ENCODE measurements at places on chromosomes 12 and 14.

DNA sequence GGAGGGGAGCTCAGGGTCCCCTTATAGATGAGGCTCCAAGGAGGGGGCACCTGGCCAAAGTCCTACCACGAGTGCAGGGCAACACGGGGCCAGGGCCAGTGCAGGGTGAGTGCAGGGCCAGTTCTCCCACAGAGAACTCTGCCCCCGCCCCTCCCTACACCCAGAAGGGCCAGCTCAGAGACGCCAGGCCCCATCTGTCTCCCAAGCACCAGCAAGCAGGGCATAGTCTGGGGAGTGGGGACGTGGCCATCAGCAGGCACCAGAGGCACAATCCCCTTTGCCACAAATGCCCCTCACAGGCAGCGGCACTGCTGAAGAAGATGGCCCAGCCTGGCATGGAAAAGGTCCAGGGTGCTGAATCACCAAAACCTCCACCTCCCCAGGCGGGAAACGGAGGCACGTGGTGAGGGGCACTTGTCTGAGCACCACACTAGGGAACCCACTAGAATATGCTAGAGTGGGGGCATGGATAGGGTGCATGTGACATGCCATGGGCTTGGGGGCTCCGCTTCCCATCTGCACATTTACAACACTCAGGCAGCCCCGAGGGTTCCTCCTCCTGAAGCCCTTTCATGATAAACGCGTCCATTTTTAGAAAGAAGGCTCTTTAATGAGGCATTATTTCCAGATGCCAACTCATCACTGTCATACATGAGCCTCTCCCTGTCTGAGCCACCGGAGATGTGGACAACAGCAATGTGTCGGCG is 17.8 kb downstream of the CCDC85C start:
- peak; percentile 7 for DNase-seq

- DNase-seq, result no peak
Measured at GRCh38 chr12:128727999-128728398, 95.8 kb downstream of the SLC15A4 start.

GRCh38 chr12:69284131-69284530 is 44.8 kb downstream of the CPSF6 start:
- peak; percentile 56 for DNase-seq

DNA sequence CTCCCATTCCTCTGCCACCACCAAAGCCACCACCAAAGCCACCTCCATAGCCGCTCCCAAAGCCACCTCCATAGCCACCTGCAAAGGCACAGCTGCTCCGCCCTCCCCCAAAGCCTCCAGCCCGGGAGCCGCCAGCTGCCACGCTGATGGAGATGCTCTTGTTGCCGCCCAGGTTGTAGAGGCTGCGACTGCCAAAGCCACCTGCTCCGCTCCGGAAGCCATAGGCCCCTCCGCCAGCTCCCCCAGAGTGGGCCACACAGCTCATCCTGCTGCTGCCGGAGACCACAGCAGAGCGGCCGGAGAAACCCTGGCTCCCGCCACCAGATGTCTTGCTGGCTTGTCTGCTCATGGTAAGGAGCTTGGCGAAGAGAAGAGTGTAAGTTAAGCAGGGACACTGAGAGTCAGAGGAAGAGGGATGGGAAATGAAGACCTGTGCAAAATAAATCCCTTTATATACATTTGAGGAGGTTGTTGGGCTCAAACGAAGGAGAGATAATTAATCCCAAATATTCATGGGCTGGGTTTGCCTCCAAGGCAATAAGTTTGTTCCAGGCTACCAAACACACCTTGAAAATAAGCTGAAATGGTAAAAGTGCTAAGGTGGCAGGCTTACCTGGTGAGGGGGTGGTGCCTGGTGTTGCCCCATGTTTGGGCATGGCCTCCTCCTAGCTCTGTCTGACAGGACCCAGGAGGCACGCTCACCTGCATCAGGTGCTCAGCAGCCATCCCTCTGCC is at the start of gene KRT3:
KRT3 (minus strand) TSS at position 424 of the 735 bp plus-strand sequence; CDS start at position 349, 75 bp downstream.
- DNase-seq, result no peak

GRCh38 chr12:3311491-3312103 is 179.4 kb upstream of the PRMT8 start:
- DNase-seq, result no peak

- no peak for DNase-seq
Measured at GRCh38 chr12:108633534-108634248, at the start of gene SELPLG. TSS of gene SELPLG (minus strand) at chr12:108633894. CDS start at chr12:108624307, 9,587 bp downstream.

- DNase-seq, result no peak
Measured at GRCh38 chr12:132524405-132524804, 34.5 kb downstream of the FBRSL1 start.

DNA sequence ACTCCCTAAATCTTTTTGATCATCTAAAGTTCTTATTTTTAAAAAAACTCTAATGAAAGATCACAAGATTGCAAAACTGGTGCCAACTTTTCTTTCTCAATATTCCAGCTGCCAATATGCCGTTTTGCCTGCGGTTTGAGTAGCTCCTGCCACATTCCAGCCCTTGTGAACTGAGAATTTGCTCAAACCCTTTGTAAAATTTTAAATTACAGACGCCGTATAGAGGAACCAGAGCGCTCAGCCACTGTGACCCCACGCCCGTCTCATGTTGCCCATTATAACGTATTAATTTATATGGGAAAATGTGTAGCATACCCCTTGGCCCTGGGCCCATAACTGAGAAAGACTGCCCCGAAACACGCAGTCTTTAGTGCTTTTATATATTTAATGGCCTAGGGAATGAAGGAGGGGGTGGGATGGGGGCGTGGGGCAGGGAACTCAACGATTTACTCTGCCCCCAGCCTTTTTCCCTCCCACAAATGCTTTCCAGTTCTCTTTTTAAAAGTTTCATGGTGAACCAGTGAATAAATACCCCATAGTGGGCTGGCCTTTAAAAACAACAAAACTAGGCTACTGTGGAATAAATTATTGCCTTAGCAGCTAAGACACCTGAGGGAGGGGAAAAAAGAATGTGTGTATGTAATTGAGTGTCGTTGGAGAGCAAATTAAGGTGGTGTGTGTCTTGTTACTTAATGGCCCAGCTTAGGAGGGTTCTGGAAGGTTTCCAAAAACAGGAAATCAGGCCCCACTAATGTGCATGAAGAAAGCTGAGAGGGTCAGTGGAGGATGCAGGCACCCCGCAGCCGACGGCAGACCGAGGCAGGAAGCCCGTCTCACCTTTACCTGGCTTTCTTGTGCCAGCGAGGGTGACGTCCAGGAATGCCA is 45.7 kb upstream of the RFLNA start:
- no peak for DNase-seq

DNA sequence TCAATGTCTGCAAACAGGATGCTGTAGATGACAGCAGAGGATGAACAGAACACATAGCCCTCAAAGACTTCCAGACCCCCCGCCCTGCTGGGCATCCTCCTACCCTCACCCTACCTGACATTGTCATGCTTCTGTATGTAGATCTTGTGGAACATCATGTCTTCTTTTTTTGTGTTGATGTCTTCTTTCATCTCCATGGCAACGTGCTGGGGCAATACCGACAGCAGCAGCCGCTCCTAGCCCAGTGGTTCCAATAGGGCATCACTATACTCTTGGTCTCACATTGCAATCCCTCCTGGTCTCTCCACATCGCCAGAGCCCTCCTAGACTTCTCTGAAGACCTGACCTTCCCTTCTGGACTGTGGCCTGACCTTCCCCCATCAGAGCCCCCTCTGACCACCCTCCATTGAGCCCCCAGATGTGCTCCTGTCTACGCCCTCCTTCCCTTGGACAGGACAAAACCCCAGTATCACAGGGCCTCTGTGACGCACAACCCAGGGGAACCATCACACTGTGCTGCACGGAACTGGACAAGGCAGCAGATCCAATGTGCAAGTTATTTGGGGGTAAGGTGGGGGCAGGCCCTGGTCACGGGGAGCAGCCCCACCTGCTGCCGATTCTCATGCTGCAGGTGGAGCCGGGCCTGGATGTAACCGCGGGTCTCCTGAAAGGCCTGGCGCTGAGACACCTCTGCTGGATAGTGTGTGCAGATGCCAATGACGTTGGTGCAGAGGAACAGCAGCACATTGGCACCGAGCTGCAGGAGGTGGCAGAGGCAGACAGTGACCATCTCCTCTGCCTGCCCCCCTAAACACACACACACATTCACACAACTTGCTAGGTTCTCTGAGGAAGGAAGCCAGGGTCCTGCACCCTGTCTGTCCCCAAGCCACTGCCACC is 11.1 kb downstream of the ADCY6 start:
- no peak for DNase-seq

DNA sequence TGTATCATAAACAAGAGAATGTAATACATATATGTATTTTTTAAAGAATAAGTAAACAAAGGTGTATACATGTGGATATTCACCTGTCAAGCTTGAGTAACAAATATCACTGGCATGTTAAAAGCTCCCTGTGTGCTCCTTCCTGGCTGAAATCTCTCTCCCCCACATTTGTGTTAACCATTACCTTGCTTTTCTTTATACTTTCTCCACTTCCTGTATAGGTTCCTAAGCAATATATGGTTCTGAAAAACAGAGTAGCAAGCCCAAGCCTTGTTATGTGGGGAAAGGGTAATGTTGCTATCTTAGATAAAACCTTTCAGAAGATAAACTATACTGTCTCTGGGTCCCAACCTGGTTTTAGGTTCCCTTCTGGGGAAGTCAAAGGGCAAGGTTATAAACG is 32.3 kb upstream of the TBC1D30 start:
- DNase-seq, result no peak

GRCh38 chr14:91750634-91751198 is 18.8 kb upstream of the CATSPERB start:
- DNase-seq, result no peak

DNA sequence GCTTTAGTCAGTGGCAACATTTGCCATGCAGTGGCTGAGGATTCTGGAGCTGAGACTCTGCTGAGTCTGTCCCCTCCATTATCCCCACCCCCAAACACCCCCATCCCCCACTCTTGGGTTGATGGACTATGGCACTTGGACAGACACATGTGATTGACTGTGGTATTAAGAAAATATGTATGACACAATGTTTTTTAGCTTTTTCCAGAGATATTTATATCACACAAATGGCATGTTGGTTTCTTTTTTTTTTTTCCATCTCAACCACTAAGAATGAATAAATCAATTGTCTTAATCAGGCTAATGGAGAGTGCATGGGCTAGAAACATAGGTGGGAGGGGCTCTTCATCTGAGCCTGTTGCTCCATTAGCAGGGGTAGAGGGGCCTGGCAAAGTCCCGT is 30.7 kb upstream of the MAP1LC3B2 start:
- DNase-seq, result no peak

- no peak for DNase-seq
Measured at GRCh38 chr12:88577537-88577936, 2.7 kb downstream of the KITLG start.

DNA sequence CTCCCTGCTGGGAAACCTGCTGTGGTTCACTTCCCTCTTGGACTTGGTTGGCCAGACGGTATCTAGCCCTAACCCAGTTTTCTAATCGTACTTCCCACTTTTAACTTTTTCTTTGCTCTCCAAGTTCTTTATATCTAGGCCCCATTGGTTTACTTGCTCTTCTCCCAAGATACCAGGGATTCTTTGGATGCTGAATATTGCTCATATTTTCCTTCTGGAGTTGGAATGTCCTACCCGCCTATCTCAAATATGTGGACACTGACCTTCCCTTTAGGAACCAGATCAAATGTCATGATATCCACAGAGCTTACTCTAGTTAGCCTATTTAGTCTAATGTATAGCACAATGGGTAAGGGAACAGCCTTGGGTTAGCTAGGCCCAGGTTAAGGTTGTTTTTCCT is 228.6 kb downstream of the DACT1 start:
- DNase-seq, result no peak

- no peak for DNase-seq
Measured at GRCh38 chr12:73514672-73515071, 1023.0 kb upstream of the ATXN7L3B start.

DNA sequence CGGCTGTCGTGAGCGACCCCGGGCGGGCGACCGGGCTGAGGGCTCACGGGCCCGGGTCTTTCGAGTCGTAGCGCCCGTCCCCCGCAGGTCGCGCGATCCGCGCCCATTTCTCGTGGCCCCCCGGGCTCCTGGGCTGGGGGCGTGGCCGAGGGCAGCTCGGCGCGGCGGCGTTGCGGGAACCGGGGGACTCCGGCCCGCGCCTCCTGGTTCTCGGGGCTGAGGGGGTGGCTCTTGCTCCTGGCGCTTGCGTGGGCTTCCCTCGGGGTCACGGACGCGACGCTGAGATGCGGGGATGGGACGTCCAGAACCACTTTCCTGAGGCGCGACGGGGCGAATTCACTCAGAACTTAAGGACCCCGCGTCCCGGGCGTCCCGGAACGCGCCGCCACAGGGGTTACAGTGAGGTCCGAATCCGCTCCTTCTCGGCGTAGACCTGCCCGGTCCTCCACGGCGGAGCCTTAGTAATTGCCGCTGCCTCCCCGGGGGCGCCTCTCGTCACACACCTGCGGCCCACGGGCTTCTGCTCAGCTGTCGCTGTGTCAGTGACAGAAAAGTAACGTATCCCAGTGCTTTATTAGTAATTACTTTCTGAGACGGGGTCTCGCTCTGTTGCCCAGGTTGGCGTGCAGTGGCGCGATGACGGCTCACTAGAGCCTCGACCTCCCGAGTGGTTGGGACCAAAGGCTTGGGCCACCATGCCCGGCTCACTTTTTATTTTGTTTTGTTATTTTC is 606 bp downstream of the EP400 start:
- peak; percentile 31 for DNase-seq

DNA sequence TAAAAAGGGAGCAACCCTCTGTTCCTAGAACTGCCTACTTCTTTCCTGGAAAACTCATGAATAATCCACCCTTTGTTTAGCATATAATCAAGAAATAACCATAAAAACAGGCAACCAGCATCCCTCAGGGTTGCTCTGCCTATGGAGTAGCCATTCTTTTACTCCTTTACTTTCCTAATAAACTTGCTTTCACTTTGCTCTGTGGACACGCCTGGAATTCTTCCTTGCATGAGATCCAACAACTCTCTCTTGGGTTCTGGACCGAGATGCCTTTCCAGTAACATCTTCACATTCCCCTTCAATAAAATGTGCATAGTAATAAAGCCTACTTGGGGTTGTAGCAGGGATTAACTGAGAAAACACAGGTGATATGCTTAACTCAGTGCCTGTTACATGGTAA is 286.4 kb upstream of the AMIGO2 start:
- DNase-seq, result no peak

- DNase-seq, result peak; percentile 35
Measured at GRCh38 chr12:98260276-98260675, 255.1 kb upstream of the TMPO start.

DNA sequence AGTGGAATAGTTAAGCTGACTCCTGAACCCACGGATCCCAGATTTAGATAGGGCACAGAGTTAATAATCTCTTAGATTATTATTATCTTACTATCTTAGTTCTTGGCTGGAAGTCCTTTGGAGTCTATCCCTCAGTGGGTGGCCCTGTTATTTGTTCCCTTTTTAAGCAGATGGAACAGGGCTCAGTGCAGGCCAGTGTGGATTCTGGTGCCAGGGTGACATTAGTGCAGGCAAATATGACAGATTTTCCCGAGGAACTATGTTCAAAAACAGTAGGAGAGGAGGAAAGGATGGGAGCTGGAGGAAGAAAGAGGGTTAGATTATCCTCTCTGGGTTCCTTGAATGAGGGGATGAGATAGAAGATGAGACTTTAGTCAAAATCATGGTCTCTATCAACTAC is 41.4 kb upstream of the CISTR start:
- no peak for DNase-seq

DNA sequence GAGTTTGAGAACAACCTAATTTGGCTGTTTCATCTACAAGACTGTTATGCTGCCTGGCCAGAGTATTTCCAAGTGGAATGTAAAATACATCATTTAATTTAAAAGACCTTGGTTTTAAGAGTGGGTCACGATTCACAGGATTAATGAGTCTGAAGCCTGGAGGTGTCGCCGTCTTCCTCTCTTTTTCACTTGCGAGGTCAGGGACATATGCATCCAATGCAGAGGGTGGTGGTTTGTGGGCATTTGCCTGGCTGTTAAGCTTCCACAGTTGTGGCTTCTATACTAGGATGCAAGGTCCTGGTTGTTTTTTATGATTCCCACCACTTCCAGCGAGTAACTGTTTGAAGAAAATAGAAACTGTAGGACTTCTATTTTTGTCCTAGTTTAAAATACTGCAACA is 22.8 kb upstream of the RASSF3 start:
- DNase-seq, result no peak

All from WERI-Rb-1 (cell line).